ENCODE measurements at places on chromosomes 7 and 10. TPM values are rescaled to one million over a fixed set of nuclear protein-coding genes. Genes with fewer than 3 reads are reported as not detected.

GRCh38 chr7:119228482-119228881, 1004.0 kb downstream of the ANKRD7 start:
- no peaks in the 10 kb centered on the region for H3K36me3 ChIP-seq
- H3K27ac ChIP-seq = no peak overlapping the region
- H3K4me3 ChIP-seq = no peak overlapping the region
- DNase-seq = no peak

DNA sequence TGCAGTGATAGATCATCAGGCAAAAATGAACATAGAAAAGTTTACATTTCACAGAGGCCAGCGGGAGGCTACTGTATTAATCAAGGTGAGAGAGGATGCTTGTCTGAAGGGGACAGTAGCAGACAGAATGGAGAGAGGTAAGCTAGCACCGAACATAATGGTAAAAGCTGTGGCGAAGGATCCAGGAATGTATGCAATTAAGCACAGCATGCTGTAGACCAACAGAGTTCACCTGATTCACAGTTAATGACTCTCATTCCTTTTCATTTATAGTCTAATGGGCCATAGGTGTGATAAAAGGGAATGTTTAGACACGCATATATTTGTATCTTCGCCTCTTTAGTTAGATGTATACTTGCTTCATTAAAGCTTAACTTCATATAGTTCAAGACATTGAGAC, 150.9 kb upstream of the MBL2 start:
- no peak for DNase-seq
- no peak overlapping the region for H3K27ac ChIP-seq
- no peaks in the 10 kb centered on the region for H3K36me3 ChIP-seq
- H3K4me1 ChIP-seq = no peaks in the 10 kb centered on the region

DNA sequence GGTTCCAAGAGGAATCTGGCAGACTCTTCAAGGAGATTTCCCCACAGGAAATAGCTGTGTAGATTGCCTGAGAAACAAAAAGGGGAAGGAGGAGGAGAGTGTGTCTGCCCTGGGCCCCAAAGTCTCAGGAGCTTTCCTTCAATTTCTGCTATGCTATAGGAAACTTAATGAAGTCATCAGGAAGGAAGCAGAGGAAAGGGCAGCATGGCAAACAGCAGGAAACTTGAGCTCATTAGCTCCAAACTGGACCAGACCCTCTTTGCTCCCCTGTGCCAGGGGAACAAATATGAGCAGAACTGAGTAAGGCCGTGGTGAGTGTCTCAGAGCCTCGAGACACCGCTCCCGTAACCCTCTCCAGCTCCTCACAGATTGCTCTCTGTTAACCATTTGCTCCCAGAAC, 4.8 kb upstream of the KCNIP2 start:
- no peak overlapping the region for H3K27ac ChIP-seq
- H3K4me3 ChIP-seq = no peak overlapping the region
- H3K27me3 ChIP-seq = no peaks in the 10 kb centered on the region
- no peaks in the 10 kb centered on the region for H3K4me1 ChIP-seq

- H3K27ac ChIP-seq = no peak overlapping the region
- H3K27me3 ChIP-seq = no peaks in the 10 kb centered on the region
- DNase-seq = peak; percentile 65
- no peak overlapping the region for H3K4me3 ChIP-seq
Measured at GRCh38 chr7:149279111-149279743, 17.2 kb downstream of the ZNF783 start.

GRCh38 chr10:123852411-123852951, 39.1 kb downstream of the CPXM2 start:
- H3K27me3 ChIP-seq = no peaks in the 10 kb centered on the region
- H3K36me3 ChIP-seq = no peaks in the 10 kb centered on the region
- no peak overlapping the region for H3K4me3 ChIP-seq
- no peak for DNase-seq
- H3K27ac ChIP-seq = no peak overlapping the region

DNA sequence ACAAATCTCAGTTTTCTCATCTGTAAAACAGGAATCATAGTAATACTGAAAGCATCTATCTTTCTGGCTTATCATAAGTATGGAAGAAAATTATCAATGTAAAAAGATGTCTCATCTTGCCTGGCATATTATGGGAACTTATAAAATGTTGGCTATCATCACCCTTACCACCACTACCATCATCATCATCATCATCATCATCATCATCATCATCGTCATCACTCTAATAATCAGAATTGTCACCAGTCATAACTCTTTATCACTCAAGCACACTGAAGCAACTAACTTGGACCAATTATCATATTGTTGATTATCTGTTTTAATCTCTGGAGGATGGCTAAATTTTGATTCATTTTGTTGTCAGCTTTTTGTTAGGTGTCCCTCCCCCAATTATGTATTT, 825.4 kb downstream of the SORCS3 start:
- no peak for DNase-seq
- H3K4me1 ChIP-seq = no peaks in the 10 kb centered on the region
- H3K27ac ChIP-seq = no peak overlapping the region
- H3K4me3 ChIP-seq = no peak overlapping the region
- no peaks in the 10 kb centered on the region for H3K36me3 ChIP-seq

GRCh38 chr7:36039243-36039642, 113.8 kb upstream of the EEPD1 start:
- peaks cover 19% of the 10 kb centered on the region for H3K4me1 ChIP-seq
- no peak for DNase-seq
- H3K4me3 ChIP-seq = no peak overlapping the region
- H3K27me3 ChIP-seq = no peaks in the 10 kb centered on the region
- H3K36me3 ChIP-seq = no peaks in the 10 kb centered on the region

GRCh38 chr7:106270122-106270977, 14.4 kb downstream of the NAMPT start:
- no peaks in the 10 kb centered on the region for H3K4me1 ChIP-seq
- no peak for DNase-seq
- no peak overlapping the region for H3K4me3 ChIP-seq
- peaks cover 30% of the 10 kb centered on the region for H3K36me3 ChIP-seq
- no peaks in the 10 kb centered on the region for H3K27me3 ChIP-seq

DNA sequence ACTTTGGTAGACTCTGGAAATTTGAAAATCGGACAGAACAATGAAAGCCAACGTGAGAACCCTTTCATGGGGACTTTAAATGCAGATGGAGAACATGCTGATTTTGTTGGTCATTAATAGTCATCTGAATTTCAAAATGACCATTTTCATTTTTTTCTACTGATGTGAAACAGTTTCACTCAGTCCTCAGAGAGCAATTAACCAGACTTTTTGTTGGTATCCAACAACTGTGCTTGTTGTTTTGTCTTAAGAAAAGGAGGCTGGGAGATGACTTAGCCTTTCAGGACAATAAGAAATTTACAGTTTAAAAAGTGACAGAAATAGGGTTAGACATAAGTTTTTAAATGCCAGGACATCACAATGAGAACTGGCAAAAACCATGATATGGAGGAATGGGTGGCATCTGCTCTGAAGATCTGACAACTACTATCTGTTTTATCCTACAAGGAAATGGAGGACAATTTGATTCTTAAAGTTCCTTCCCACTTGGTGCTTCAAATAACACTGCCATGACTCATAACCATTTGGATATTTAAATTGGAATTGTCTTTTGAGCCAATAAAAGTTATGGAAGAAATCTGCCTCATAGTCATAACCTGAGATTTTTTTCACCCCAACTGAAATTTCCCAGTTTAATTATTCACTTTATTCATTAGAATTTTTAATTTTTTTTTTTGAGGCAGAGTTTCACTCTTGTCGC, 87.2 kb upstream of the HPS1 start:
- no peak for DNase-seq
- H3K4me1 ChIP-seq = peaks cover under 1% of the 10 kb centered on the region
- H3K36me3 ChIP-seq = no peaks in the 10 kb centered on the region
- H3K27ac ChIP-seq = no peak overlapping the region
- H3K4me3 ChIP-seq = no peak overlapping the region

- no peaks in the 10 kb centered on the region for H3K27me3 ChIP-seq
- H3K4me3 ChIP-seq = no peak overlapping the region
- DNase-seq = no peak
Measured at GRCh38 chr7:82722946-82723345, 279.4 kb upstream of the CACNA2D1 start.

DNA sequence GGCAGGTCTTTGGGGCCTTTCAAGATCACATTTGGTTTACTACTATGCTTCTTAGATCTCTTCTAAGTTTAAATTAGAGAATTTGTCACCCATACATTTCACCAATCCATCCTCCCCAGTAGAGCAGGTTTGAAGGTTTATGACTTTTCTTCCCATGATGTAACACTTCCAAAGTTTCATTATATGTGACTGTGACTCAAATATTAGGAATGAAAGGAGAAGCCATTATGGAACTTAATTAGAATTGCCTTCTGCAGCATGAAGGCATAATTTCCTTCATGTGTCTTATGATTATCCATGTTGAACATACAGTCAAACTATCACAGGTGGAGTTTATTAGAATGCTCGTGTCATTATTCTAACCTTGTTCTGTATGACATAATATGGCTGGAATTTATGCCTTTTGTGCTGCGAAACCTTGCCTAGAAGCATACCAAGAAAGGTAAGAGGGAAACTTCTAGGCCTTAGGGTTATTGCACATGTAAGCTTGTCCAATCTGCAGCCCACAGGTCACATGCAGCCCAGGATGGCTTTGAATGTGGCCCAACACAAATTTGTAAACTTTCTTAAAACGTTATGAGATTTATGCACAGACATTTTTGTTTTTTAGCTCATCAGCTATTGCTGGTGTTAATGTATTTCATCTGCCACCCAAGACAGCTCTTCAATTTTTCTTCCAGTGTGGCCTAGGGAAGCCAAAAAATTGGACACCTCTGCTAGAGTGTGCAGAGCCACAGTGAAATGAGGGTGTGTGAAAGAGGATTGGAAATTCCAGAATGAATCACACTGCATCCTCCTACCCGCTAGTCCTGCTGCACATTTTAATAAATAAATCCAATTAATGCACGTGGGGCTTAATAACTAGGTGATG, 133.6 kb downstream of the TMEM26 start:
- H3K36me3 ChIP-seq = no peaks in the 10 kb centered on the region
- no peaks in the 10 kb centered on the region for H3K4me1 ChIP-seq
- no peak for DNase-seq
- H3K27me3 ChIP-seq = no peaks in the 10 kb centered on the region

GRCh38 chr7:12056381-12056780, 154.7 kb upstream of the TMEM106B start:
- H3K4me1 ChIP-seq = no peaks in the 10 kb centered on the region
- H3K4me3 ChIP-seq = no peak overlapping the region
- H3K27ac ChIP-seq = no peak overlapping the region
- no peak for DNase-seq

DNA sequence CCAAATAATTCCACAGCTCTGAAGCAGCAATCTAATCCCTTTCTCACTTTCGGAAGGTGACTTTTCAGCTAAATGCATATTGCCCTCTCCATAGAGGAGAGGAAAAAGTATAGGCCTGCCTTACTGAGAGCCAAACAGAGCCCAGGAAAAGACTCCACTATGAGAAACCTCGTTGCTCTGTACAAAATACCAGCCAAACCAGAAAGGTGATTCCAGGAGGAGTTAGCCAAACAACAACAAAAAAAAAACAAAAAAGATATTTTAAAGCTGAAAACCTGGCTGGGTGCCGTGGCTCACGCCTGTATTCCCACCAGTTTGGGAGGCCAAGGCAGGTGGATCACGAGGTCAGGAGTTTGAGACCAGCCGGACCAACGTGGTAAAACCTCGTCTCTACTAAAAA, 70.5 kb downstream of the HOXA1 start:
- no peak overlapping the region for H3K4me3 ChIP-seq
- H3K27ac ChIP-seq = no peak overlapping the region
- no peak for DNase-seq
- no peaks in the 10 kb centered on the region for H3K4me1 ChIP-seq
- H3K36me3 ChIP-seq = no peaks in the 10 kb centered on the region
- H3K27me3 ChIP-seq = no peaks in the 10 kb centered on the region

DNA sequence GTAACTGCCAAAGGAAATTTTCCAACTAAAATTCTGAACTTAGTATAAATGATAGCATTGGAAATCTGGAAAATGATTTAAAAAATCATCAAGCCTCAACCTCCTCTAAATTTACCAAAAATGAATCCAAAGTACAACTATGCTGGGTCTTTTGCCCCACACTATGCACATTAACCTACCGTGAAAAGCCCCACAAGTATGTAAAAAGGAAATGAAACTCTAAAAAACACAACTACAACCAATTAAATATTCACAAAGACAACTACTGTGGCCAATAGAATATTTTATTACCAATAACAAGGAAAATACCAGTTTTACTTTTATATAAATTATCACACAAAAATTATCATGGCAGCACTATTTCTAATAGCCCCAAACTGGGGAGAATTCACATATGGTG, 19.3 kb downstream of the EIF3A start:
- no peaks in the 10 kb centered on the region for H3K4me1 ChIP-seq
- H3K4me3 ChIP-seq = no peak overlapping the region
- no peak for DNase-seq
- no peak overlapping the region for H3K27ac ChIP-seq
- H3K36me3 ChIP-seq = peaks cover 93% of the 10 kb centered on the region

DNA sequence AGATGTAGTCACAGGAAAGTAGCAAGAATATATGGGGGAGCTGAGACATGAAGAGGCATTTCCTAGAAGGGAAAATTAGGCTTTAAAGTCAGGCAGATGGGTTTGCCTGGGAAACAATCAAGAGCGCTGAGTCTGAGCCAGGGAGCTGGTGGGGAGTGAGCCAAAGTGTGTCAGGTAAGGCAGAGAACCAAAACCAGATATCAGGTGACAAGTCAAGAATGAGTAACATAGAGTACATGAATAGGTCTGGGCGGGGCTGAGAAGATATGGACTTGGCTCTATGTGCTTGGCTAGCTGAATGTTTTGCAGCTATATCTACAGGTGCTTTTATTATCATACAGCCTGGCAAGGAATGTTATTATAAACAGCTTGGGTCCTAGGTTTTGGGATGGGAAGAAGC, 49.3 kb downstream of the GPR141 start:
- H3K4me1 ChIP-seq = no peaks in the 10 kb centered on the region
- no peaks in the 10 kb centered on the region for H3K36me3 ChIP-seq
- DNase-seq = no peak
- H3K27me3 ChIP-seq = no peaks in the 10 kb centered on the region
- no peak overlapping the region for H3K4me3 ChIP-seq

- H3K4me1 ChIP-seq = no peaks in the 10 kb centered on the region
- H3K27me3 ChIP-seq = peaks cover 3% of the 10 kb centered on the region
- H3K27ac ChIP-seq = no peak overlapping the region
Measured at GRCh38 chr7:139562961-139563565, 39.6 kb downstream of the CLEC2L start.

Gene UFSP1
- total RNA-seq = 4.7 TPM

Gene SNX10
- total RNA-seq = 1.2 TPM

Gene SLC39A12
- not detected for total RNA-seq

Gene CARD11
- total RNA-seq = not detected
